Thoracic aorta (tissue), 2 donors: ENCODE measurements at places on chromosomes 1 and 21. TPM values are rescaled to one million over a fixed set of nuclear protein-coding genes. Genes with fewer than 3 reads are reported as not detected.
A peak's percentile ranks its signal among the peaks of the same experiment; 100 is the strongest.

The SAMSN1 gene
- total RNA-seq, result 20.5 TPM

The TNFRSF1B gene
- total RNA-seq, result 59.7 TPM

The ZNF593OS gene
- not detected for total RNA-seq

The IL20 gene
- total RNA-seq, result not detected

The ARF1 gene
- 366 TPM for total RNA-seq

The GCSAML gene
- 0.42 TPM for total RNA-seq

GRCh38 chr1:237287876-237288521, 246.0 kb downstream of the RYR2 start:
- no peaks in the 10 kb centered on the region for H3K27me3 ChIP-seq
- DNase-seq, result no peak
- no peak overlapping the region for H3K4me3 ChIP-seq
- no peaks in the 10 kb centered on the region for H3K36me3 ChIP-seq
- no peak overlapping the region for H3K27ac ChIP-seq
- no peaks in the 10 kb centered on the region for H3K4me1 ChIP-seq

- no peaks in the 10 kb centered on the region for H3K27me3 ChIP-seq
- no peak for DNase-seq
- H3K27ac ChIP-seq, result no peak overlapping the region
- H3K36me3 ChIP-seq, result no peaks in the 10 kb centered on the region
- H3K4me3 ChIP-seq, result no peak overlapping the region
Measured at GRCh38 chr1:227174164-227174563, 144.1 kb downstream of the CDC42BPA start.

- no peak overlapping the region for H3K27ac ChIP-seq
- no peaks in the 10 kb centered on the region for H3K27me3 ChIP-seq
- H3K36me3 ChIP-seq, result no peaks in the 10 kb centered on the region
- H3K4me1 ChIP-seq, result no peaks in the 10 kb centered on the region
- H3K4me3 ChIP-seq, result no peak overlapping the region
Measured at GRCh38 chr1:226425004-226425378, 17.1 kb upstream of the PARP1 start.

GRCh38 chr1:12230549-12231275, 882 bp downstream of the VPS13D start:
- H3K27ac ChIP-seq, result peak overlapping the region; percentile 84
- H3K36me3 ChIP-seq, result peaks cover 4% of the 10 kb centered on the region
- H3K4me3 ChIP-seq, result peak overlapping the region; percentile 89
- peaks cover 17% of the 10 kb centered on the region for H3K4me1 ChIP-seq
- no peaks in the 10 kb centered on the region for H3K27me3 ChIP-seq

DNA sequence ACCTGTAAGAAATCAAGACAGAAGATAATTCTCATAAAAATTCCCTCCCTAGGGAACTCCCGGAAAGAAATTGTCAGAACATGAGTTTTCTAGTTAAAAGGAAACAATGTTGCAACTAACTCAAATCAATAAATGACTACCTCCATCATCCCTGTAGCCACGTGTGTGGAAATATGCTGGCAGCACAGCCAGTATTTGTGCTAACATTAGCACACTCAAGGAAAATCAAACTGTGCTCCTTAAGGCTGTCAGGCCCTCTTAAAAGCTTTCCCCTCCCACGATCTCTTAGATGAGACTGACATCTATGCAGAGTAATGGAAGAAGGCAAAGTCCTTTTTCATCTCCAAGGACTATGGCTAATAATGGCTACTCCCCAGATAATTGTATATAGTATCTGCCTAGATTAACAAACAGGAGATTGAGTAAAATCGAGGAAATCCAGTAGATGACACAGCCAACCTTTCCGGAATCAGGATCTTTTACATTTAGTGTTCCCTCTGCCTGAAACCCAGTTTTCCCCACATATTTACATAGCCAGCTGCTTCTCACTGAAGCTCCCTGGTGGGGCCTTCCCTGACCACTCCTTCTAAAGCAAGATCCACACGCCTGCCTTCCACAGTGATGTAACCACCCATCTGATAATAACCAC, 50.9 kb upstream of the NR5A2 start:
- DNase-seq, result no peak
- no peaks in the 10 kb centered on the region for H3K4me1 ChIP-seq
- no peaks in the 10 kb centered on the region for H3K27me3 ChIP-seq
- no peaks in the 10 kb centered on the region for H3K36me3 ChIP-seq
- no peak overlapping the region for H3K4me3 ChIP-seq

DNA sequence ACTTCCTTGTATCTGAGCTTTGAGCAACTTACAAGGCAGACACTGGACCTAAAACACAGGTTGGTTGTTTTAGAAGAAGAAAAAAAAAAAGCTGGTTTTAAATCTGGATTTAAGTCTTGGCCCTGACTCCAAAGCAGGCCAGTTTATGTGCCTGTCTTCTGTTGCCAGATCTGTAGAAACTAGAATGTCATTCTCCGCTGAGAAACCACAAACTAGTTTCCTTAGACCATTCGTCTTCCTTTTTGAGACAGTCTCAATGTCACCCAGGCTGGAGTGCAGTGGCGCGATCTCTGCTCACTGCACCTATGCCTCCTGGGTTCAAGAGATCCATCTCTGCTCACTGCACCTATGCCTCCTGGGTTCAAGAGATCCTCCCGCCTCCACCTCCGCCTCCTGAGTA, 33.9 kb downstream of the APP start:
- H3K4me3 ChIP-seq, result no peak overlapping the region
- no peak for DNase-seq
- H3K4me1 ChIP-seq, result peaks cover 28% of the 10 kb centered on the region
- no peaks in the 10 kb centered on the region for H3K27me3 ChIP-seq

- no peaks in the 10 kb centered on the region for H3K36me3 ChIP-seq
- no peak overlapping the region for H3K27ac ChIP-seq
- DNase-seq, result no peak
- no peak overlapping the region for H3K4me3 ChIP-seq
- H3K27me3 ChIP-seq, result no peaks in the 10 kb centered on the region
Measured at GRCh38 chr1:182164273-182164672, 102.8 kb upstream of the ZNF648 start.

- no peaks in the 10 kb centered on the region for H3K27me3 ChIP-seq
- H3K36me3 ChIP-seq, result no peaks in the 10 kb centered on the region
- no peak for DNase-seq
- H3K4me1 ChIP-seq, result no peaks in the 10 kb centered on the region
- no peak overlapping the region for H3K4me3 ChIP-seq
Measured at GRCh38 chr1:199843861-199844260, 183.6 kb upstream of the NR5A2 start.

- no peak overlapping the region for H3K27ac ChIP-seq
- H3K4me1 ChIP-seq, result no peaks in the 10 kb centered on the region
- no peaks in the 10 kb centered on the region for H3K36me3 ChIP-seq
- H3K27me3 ChIP-seq, result no peaks in the 10 kb centered on the region
- H3K4me3 ChIP-seq, result no peak overlapping the region
- DNase-seq, result no peak
Measured at GRCh38 chr1:205976708-205977401, 26.3 kb downstream of the RAB7B start.

- H3K27me3 ChIP-seq, result no peaks in the 10 kb centered on the region
- H3K36me3 ChIP-seq, result no peaks in the 10 kb centered on the region
- DNase-seq, result no peak
- no peaks in the 10 kb centered on the region for H3K4me1 ChIP-seq
- no peak overlapping the region for H3K4me3 ChIP-seq
Measured at GRCh38 chr21:40638466-40639251, 208.3 kb downstream of the DSCAM start.

- no peaks in the 10 kb centered on the region for H3K36me3 ChIP-seq
- no peak overlapping the region for H3K4me3 ChIP-seq
- H3K27ac ChIP-seq, result no peak overlapping the region
- DNase-seq, result no peak
- H3K4me1 ChIP-seq, result no peaks in the 10 kb centered on the region
- no peaks in the 10 kb centered on the region for H3K27me3 ChIP-seq
Measured at GRCh38 chr1:214002472-214002871, 14.7 kb downstream of the PROX1 start.
